Heart right ventricle (tissue), 16 donors: ENCODE measurements at places on chromosomes 2 and 18. TPM values are rescaled to one million over a fixed set of nuclear protein-coding genes. Genes with fewer than 3 reads are reported as not detected.

The GCG gene
- total RNA-seq, result not detected

GRCh38 chr18:9092665-9093064 is 9.8 kb upstream of the NDUFV2 start:
- DNase-seq, result no peak

GRCh38 chr2:122863532-122863931 is 1108.1 kb downstream of the TSN start:
- no peak for DNase-seq

DNA sequence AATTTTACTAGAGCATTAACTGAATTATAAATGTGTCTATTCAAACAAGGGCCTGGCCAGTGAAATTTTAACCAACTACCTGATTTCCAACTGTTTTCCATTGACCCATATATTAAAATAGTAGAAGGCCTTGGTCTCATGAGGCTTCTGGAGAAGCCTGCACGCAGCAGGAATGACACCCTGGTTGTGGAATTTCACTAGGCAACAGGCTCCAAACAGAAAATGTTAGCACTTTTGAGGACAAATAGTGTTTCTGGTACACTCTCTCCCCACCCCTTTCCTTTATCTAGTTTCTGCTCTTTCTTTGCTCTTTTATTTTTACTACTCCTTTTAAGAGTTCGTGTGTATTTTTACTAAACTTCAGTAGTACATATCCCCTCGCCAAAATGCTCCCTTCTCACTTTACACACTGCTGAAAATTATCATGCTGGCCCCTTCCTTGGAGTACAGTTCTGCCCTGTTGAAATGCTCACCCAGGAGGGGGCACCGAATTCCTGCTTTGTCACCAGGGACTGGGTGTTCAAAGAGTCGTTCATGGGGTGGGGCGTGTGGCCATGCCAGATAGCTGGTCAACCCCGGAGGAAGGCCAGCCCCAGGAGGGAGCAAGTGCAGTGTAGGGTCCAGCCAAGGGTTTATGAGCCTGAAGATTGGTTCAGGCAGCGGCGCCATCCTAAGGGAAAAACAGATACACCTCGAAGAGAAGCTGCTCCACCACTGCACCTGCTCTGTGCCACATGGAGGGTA is 22.1 kb upstream of the COL6A3 start:
- DNase-seq, result no peak

DNA sequence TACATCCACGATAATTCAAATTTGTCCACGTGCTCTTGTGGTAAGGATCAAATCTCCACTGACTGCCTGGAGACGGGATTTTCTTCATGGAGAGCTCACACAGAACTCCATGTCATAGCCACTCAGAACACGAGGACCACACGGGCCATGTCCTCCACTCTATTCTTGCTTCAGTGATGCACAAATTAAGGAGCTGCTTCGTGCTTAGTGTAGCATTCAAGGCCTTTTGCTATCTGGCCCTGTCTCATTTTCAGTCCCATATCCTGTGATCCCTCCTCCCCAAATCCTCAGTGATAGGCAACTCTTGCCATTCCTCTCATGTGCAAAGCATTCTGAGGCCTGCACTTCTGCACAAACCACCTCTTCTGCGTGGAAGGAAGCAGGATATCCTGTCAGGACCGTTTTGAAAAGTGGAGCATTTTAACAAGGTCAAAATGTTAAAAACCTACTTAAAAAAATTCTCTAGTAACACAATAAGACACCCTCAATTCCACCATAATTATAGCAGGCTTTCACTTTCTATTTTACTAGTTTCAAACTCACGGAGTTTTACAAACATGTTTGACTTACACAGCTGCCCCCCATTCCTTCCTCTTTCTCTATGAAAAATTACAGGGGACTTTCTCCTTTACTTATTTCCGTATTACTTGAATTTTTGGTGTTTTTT is 35.2 kb downstream of the ST3GAL5 start:
- no peak for DNase-seq

The CPS1 gene
- 2.2 TPM for total RNA-seq

The CNDP1 gene
- total RNA-seq, result not detected

DNA sequence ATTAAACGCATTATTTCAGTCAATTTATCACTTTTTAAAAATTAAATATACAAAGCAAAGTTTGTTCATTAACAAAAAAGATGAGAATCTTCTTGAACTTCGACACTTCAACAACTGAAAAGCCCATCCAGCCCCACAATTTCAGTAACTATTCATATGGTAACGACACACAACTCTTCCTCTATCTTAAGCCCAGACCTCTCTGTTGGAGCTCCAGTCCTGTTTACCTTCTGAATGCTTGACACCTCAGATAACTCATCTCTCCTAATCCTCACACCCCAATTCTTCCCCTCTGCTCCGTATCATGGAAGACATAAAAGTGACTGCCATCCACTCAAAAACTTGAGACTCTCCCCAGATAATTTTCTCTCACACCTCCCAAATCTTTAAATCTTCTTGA is 12.6 kb downstream of the USP37 start:
- no peak for DNase-seq

DNA sequence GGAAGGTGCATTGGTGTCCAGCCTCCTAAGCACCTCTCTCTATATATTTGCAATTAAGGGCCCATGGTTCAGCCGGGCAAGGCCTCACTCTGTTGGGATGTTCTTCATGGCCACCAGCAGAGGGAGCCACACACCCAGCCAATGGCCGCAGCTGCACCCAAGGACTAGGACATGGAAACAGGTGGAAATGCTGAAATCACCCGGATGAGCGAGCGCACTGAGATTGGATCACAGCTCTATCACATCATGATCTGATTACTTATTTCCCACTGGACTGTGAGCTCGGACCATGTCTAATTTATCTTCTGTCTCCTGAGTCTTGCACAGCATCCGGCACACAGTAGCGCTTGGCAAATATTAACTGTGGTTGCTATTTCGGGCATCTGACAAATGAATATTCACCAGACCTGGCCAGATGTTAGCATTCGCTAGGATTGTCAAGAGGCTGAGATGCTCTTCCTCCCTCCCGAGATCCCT is 31.2 kb downstream of the KIF3C start:
- peak; percentile 77 for DNase-seq

DNA sequence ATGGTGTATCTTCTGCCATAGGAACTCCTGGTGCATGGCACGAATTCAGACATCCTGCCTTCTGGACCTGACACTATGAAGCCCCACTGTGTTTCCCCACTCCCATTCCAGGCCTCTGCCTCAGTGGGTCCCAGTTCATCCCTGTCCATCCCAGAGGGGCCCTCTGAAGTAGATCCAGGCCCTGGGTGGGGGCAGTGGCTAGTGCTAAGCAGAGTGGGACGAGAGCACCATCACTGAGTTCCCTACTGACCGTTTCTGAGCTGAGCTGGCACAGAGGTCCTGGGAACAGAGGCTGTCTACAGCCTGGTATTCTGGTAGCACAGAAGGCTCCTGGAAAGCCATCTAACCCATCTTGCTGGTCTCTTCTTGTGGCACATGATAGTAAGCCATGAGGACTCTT is 54.0 kb downstream of the ATOH8 start:
- no peak for DNase-seq

DNA sequence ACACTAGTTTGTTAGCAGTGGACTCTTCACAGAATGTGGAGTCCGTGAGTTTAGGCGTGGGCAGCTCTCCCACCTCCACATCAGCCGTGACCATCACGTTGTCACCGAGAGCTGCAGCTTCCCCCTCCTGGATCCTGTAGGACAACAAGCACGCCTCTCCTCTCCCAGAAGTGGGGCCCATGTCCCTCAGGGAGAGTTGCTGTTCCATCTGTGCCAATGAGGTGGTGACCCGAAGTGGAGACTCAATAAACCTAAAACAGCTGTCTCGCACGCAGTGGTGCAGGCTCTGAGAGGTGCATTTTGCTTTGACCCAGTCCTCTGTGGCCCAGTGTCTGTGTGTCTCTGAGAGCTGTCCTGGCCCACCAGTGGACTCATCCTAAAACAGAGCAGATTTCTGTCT is 456.5 kb upstream of the SOX11 start:
- no peak for DNase-seq

The FBXO36 gene
- 1.1 TPM for total RNA-seq
